ENCODE measurements at places on chromosomes 4 and X.

- DNase-seq: peak; percentile 38
Observed at GRCh38 chrX:55056820-55057674, 17.8 kb upstream of the PAGE2B start.

GRCh38 chr4:108488865-108489264 lies 131.5 kb upstream of the RPL34 start:
- peak; percentile 21 for DNase-seq

- no peak for DNase-seq
Observed at GRCh38 chr4:2763511-2763967, 7.4 kb upstream of the TNIP2 start.

DNA sequence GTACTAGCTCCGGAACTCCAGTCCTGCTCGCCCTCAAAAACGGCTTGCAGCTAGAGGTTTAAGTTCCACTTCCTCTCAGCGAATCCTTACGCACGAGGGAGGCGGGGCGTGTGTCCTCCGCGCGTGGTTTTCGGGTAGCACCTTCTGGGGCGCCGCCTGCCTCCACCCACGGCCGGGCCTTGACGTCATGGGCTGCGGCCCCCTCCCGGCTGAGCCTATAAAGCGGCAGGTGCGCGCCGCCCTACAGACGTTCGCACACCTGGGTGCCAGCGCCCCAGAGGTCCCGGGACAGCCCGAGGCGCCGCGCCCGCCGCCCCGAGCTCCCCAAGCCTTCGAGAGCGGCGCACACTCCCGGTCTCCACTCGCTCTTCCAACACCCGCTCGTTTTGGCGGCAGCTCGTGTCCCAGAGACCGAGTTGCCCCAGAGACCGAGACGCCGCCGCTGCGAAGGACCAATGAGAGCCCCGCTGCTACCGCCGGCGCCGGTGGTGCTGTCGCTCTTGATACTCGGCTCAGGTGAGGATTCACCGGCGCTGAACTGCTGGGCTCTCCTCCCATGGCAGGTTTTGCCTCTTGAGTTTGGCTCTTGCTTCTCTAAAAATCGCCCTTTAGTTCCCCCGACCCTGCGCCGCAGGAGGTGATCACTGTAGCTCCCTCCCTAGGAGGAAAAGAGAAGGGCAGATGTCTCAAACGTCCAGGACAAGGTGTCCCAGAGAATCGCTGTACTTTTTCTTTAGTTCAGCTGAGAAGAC lies at the start of gene AREG:
Gene AREG, plus strand, starts transcription at position 246 of the 752 bp plus-strand sequence. Its CDS starts 210 bp downstream, at position 456.
- DNase-seq: peak; percentile 35

DNA sequence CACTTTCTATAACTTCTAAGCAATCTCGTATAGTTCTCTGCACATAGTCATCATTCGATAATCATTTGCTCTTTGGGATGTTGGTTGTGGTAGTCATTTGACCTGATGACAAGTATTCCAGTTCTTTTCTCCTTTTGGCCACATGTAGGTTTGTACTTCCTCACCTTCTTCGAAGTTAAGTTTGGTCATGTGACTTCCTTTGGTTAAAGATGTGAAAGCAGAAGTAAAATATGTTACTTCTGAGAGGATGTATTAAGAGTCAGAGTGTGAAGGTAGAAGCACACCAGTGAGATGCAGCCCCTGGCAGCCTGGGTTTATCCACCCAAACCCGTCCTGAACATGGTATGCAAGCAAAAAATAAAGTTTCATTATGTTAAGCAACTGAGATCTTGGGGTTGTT lies 48.9 kb upstream of the ZNF518B start:
- DNase-seq: no peak

- no peak for DNase-seq
Observed at GRCh38 chrX:41665686-41666085, 23.1 kb upstream of the GPR34 start.

All from fibroblast of upper back skin (primary cell).